ENCODE measurements at places on chromosomes 1 and 21.

DNA sequence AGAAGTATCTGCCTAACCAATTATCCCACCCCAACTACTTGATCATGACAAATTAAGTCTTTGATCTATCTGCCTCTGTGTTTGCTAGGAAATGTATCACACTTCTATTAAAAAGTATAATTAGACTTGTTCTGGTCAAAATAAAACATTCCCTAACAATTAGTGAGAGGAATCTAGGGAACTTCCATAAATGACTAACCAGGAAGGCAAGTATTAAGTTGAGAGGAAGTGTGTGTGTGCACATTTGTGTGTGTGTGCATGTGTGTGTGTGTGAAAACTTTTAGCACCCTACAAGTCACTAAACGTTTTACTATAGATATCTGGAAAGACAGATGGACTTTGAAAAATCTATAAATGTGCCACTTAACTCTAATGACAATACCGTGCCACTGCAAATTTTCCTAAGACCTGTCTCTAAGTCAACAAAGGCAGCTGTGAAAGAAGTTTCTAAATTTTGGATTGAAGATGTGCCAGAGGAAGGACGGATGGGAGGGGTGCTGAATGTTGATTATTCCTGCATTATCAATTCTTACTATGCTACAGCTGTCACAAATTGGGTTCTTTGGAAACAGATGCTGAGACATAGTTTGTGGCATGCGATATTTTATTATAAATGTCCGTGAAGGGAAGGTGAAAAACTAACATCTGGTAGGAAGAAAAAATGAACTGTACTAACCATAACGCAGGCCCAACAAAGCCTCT lies 567.1 kb downstream of the PTPRC start:
- no peak for DNase-seq

DNA sequence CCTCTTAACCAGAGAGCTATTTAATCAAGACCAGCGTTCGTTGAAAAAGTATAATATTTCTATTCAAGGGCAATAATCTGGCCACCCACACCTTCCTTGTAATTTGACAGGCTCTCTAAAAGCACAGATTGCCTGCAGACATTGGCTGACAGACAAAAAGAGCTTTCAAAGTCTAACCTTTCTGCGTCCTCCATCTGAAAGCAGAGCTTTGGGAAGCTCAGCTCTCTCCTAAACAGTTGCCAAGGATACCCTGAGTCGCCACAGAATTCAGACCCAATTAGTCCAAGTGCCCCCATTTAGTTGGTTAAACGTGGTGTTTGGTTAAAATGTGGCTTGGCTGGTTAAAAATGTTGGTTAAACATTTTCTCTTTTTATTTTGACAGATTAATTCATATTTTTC lies 33.7 kb upstream of the PLA2G2C start:
- DNase-seq, result no peak

- no peak for DNase-seq
Observed at GRCh38 chr1:185377831-185378230, 60.8 kb upstream of the IVNS1ABP start.

- DNase-seq, result no peak
Observed at GRCh38 chr21:43997766-43998742, 14.1 kb upstream of the TRAPPC10 start.

DNA sequence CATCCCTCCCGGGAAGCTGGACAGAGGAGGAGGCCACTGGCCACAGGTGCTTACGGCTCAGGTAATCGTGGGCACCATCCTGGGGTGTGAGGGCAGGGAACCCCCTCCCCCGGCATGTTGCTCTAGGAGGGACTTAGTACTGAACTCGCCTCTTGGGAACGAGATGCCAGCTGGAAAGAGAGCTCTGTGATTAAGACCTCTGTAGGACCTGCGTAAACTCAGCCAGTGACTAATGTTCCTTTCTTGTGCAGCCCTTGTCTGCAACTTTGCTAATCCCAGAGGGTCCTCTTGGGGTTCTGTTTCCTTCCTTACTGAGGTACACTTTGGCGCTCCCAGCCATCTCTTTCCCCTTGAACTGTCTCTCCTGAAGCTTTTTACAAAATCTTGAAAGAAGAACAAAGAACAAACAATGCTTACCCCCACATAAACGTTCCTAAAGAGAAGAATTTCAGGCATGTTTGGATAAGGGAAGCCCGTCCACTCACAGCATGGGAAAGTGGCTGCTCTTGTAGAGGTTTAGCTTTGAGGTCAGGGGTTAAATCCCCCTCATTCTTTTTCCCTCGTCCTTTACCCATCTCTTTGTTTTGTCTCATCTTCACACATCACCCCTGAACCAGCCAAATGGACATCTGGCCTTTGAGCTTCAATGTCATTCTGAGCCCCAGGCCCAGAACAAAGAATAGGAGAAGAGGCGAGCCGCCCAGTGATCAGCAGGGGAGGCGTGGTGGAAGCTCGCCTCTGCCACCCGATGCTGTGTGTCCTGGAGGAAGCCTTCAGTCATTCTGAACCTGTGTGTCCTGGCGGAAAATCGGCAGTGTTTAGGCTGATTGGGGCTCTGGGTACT lies 37.4 kb downstream of the CITED4 start:
- peak; percentile 31 for DNase-seq

GRCh38 chr21:45828580-45829570 lies 152.7 kb upstream of the COL6A1 start:
- DNase-seq, result peak; percentile 2

DNA sequence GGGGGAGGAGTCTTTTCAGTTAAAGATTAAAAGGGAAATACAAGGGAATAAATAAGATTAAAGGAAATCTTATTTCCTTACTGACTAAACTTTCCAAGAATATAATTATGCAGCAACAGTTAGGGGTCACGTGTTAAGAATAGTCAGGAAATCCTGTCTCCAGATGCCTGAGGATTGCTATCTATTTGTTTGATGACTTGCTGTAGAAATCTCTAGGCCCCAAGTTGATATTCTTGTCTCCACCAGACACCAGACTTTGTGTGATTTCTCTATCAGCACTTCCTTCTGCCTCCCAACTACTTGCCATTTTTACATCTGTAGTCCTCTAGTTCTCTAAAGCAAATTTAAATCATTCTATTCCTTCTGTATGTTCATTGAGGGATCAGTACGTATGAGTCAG lies 77.5 kb downstream of the RPAP2 start:
- DNase-seq, result no peak

- no peak for DNase-seq
Observed at GRCh38 chr1:164519426-164519825, 39.6 kb upstream of the PBX1 start.

- no peak for DNase-seq
Observed at GRCh38 chr1:205186191-205186590, 25.3 kb downstream of the DSTYK start.

DNA sequence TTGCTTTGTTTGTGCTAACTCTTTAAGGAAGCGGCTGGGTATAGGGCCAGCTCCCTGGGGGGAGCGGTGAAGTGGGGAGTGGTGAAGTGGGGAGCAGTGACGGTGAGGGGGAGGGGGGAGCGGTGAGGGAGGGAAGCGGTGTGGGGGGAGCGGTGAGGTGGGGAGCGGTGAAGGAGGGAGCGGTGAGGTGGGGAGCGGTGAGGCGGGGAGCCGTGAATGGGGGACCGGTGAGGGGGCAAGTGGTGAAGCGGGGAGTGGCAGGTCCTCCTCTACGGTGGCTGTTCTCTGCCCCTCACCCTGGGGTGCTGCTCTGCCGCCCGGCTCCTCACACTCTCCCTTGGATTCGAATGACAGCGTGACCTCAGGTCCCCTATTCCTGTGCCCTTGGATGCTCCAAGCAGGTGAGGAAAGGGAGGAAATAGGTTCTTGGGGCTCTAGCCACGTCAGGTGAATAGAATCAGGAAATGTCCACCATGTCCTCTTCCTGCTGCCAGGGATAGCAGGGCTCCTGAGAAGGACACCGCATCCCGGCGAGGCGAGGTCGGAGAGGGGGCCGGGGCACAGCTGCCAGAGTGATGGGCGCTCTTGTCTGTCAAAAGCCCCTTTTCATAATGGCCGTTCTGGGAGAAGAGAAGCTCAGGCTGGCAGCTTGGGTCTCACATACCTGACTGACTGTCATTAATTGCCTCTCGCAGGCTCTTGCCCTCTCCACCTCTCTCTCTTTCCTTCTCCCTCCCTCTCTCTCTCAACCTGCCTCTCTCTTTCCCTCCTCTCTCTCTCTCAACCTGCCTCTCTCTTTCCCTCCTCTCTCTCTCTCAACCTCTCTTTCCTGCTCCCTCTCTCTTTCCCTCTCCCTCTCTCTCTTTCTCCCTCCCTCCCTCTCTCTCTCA lies 134.2 kb downstream of the PGBD5 start:
- DNase-seq, result no peak

DNA sequence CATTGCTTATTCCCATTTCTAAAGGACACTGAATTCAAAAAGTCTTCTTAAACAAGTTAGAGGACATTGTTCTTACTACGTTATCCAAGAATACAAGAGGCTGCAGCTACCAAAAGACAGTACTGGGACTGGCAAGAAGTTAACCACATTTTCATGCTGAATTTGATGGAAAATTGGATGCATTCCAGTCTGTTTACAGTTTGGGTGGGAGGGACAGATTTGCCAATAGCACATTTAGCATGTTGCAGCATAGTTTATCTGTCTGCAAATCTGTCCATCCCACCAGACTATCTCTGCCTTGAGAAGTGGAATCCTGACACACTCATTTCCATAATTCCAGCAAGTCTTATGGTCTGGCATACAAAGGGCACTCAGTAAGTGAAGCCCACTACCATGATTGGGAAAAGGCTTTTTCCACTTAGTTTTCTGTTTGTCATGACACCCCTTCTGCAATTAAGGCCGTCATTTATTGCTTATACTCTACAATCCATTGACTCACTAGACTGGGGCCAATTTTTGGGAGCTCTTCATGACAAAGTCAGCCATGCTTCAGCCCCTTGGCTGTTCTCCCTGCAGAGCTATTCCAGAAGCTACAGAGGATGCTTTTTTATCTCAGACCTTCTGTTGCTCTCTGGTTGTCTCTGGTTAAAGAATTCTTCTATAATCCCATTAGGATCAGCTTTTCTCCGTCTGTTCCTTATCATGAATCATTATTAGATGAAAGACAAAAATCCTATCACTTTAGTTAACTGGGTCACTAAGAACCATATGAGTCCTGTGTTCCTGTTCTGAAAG lies 355.8 kb upstream of the PTBP2 start:
- no peak for DNase-seq

DNA sequence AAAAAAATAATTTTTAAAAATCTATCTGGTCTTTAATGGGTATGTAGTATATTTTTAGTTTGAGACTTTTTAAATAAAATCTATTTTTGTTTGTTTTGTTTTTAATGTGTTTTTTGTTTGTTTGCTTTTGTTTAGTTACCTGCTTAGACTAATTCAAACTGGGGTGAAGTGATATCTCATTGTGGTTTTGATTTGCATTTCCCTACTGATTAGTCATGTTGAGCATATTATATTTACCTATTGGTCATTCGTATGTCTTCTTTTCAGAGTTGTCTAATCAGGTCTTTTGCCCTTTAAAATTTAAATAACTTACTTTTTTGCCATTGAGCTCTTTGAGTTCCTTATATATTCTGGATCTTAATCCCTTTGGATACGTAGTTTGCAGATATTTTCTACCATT lies 20.3 kb downstream of the CD1B start:
- DNase-seq, result no peak

DNA sequence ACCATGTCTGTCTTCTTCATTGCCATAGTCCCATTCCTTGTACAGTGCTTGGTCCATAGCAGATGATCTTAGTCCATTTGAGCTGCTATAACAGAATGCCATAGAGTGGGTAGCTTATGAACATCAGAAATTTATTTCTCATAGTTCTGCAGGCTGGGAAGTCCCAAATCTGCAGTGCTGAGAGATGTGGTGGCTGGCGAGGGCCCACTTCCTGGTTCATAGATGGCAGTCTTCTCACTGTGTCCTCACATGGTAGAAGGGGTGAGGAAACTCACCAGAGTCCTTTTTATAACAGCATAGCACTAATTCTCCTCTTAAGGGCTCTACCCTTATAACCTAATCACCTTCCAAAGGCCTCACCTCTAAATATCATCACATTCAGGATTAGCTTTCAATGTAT lies 23.1 kb upstream of the RAP1A start:
- no peak for DNase-seq

DNA sequence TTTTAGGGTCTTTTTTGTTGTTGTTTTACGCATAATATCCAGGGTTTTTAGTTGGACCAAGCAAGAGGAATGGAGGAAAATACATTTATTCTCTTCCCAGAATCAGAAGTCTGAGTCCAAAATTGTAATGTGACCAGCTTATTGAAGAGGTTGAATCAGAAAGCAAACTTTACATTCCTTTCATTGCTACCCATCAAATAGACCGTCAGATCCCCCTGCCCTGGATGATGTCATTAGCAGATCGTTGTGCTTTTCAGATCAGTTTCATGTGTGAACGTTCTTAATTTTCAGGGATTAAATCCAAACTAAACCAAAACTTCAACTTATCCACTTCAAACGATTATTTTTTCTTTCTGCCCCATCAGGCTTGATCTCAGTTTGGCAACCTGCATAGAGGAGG lies 85.7 kb upstream of the NGF start:
- no peak for DNase-seq

DNA sequence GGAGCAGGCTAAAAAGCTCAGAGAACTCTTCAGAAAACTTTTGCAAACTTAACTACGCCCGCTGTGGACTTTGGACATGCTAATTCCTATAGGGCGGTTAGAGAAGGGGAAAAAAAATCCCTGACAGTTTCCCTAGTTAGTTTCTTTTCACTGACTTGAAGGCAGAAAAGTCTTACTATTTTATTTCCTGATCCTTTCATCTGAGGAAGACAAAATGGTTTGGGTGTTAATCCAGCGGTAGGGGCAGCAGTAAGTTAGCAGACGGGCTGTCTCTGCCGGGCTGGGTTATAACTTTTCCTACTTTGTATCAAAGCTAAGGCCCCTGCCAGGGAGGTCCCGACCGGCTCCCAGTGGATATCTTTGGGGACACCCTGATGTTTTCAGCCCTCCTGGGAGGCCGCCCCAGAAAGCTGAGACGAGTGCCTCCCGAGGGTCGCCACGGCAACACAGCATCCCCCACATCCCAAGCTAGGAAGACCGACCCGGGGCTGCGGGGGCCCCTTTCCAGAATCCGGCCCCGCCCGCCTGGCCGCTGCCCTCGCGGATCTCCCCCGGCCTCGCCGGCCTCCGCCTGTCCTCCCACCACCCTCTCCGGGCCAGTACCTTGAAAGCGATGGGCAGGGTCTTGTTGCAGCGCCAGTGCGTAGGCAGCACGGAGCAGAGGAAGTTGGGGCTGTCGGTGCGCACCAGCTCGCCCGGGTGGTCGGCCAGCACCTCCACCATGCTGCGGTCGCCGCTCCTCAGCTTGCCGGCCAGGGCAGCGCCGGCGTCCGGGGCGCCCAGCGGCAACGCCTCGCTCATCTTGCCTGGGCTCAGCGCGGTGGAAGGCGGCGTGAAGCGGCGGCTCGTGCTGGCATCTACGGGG lies 162.6 kb downstream of the RUNX1 start:
- peak; percentile 72 for DNase-seq

DNA sequence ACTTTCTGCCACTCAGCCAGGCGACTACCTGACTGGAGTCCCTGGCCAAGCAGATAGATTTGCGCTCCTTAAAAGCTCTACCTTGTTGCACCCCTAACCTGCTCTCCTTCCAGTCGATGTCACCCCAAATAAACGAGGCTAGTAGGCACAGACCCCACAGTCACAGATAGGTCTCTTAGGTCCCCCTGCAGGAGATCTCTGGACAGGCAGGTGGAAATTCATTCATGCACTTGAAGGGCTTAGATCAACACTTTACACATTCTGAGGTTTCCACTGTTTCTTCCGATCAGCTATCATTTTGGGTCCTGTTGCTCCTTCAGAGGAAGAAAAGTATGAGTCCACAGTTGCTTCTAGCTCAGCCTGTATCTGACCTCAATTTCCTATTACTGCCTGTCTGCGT lies 272.6 kb upstream of the FMN2 start:
- DNase-seq, result no peak
